RPMI7951 (cell line): ENCODE measurements at places on chromosomes 11 and 22. TPM values are rescaled to one million over a fixed set of nuclear protein-coding genes. Genes with fewer than 3 reads are reported as not detected.
A peak's percentile ranks its signal among the peaks of the same experiment; 100 is the strongest.

DNA sequence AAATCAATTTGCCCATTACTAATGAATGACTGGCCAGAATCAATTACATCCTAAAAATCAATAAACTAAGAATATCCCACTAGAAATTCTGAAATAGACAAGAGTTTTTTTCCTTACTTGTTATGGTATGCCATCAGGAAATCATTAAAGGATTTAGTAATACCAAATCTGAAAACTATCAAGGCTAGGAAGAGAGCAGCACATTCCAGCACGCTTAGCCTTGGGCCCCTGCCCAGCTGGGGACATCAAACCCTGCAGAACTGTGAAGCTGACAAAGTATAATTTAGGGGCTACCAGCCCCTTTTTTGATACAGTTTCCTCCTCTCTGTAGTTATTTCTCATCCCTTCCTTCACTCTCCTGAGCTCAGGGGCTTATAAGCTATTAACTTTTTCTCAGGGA, 247.8 kb upstream of the ZC3H12C start:
- no peak for DNase-seq

GRCh38 chr22:32326647-32327046, 31.0 kb upstream of the RFPL3 start:
- no peak for DNase-seq

DNA sequence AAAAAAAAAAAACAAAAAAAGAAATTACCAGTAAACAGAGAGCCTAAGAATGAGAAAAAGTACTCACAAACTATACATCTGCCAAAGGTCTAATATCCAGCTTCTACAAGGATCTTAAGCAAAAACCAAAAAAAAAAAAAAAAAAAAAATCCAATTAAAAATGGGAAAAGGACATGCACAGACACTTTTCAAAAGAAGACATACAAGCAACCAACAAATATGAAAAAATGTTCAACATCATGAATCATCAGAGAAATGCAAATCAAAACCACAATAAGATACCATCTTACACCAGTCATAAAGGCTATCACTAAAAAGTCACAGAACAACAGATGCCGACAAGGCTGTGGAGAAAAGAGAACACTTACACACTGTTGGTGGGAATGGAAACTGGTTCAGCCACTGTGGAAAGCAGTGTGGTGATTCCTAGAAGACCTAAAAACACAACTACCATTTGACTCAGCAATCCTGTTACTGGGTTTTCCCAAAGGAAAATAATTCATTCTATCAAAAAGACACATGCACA, 18.3 kb downstream of the MS4A6A start:
- DNase-seq = peak; percentile 3

- DNase-seq = no peak
These were observed 177.7 kb downstream of the CADM1 start for GRCh38 chr11:115326526-115326925.

DNA sequence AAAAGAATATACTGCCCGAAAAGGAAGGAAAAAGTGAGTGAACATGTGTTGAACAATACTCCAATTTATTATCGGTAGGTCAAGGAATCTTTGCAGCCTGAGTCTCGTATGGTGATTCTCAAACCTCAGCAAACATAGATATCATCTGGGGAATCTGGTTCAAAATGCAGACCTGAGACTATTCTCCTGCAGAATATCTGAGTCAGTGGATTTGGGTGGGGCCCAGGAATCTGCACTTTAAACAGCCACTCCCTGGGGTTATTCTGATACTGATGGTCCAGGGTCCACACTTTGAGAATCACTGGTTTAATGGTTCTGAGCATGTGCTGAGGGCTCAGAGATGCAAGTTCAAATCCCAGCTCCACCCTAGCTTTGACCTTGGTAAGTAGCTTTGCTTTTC, 53.6 kb upstream of the GRK3 start:
- DNase-seq = no peak

DNA sequence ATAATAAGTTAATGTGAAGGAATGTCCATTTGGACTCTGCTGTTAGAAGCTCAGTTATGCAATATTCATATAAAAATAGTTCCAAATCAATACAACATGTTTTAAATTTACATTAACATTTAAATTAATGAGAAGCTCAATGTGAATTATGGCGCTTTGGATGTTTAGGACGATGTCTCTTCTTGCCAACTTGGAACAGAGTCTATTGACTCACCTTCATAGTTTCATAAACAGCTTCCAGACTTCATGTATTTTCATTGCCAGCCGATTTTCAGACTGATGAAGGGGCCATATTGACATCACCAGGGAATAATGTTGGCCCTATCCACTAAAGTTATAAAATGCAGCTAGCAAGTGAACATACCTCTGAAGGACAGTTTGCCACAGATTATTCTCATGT, 1136.2 kb downstream of the LRRC4C start:
- DNase-seq = no peak

GRCh38 chr11:57432149-57432561, 5.2 kb upstream of the SLC43A3 start:
- DNase-seq = peak; percentile 30

DNA sequence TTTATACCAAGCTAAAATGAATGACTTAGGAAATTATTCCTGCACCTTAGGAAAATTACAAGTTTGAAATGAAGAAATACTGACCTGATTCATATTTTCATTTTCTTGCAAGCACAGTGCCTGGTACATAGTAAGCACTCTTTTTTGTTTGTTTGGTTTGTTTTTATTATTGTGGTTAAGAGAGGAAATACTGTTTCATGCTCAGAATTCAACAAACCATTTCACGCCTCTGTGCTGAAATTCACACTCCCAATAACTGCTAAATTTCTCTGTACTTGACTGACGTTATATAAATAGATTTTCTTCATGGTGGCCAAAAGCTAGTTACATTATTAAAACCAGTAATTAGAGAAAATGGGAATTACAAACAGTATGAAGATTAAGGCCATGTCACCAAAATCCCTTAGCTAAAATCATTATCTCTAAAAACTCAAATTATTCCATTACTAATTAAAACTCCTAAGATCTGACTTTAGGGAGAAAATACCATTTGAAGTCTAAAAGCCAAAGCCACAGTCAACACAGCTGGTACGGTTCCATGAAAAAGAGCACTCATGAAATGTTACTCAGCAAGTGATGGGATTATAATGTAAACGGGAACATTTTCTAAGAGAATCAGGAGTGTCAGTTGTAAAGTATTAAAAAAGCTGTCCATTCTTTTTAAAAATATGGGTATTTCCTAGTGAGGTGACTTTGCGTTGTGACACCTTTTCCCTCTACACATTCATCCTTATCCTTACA, 77.8 kb upstream of the DDI1 start:
- no peak for DNase-seq

GRCh38 chr11:100778166-100778785, 91.2 kb downstream of the ARHGAP42 start:
- DNase-seq = no peak

The SCGB1C1 gene
- total RNA-seq = not detected in 2 replicates

GRCh38 chr11:114015117-114015516, 40.2 kb downstream of the HTR3A start:
- DNase-seq = no peak

The NPAS4 gene
- total RNA-seq = not detected in 2 replicates

- DNase-seq = peak; percentile 50
These were observed 1.4 kb upstream of the GGA1 start for GRCh38 chr22:37607010-37607934.

The GRIA4 gene
- not detected in 2 replicates for total RNA-seq

GRCh38 chr11:35464308-35464707, 45.0 kb upstream of the SLC1A2 start:
- peak; percentile 26 for DNase-seq

DNA sequence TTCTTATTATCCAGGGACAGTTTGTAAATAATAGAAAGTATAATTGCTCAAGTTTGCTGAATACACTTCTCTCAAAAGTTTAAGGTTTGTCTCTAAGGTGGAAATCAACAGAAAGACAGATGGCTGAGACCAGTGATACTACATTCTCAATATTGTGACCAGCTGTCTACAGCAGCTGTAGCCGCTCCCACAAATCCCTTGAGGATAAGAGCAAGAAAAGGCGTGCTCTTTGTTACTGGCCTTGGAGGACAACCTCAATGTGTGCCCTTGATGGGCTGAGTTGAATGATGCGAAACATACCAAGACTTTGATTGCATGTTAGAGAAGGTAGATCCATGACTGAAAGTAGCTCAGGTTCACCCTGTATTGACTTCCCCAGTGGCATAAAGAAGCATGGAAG, 6.1 kb downstream of the OR6M1 start:
- no peak for DNase-seq

The MRGPRE gene
- not detected in 2 replicates for total RNA-seq
